ENCODE measurements at places on chromosomes 1 and 21. TPM values are rescaled to one million over a fixed set of nuclear protein-coding genes. Genes with fewer than 3 reads are reported as not detected.

Gene IFT25
- total RNA-seq = 17.9 TPM

- DNase-seq = peak; percentile 56
Measured at GRCh38 chr1:28329395-28330153, 734 bp downstream of the MED18 start.

DNA sequence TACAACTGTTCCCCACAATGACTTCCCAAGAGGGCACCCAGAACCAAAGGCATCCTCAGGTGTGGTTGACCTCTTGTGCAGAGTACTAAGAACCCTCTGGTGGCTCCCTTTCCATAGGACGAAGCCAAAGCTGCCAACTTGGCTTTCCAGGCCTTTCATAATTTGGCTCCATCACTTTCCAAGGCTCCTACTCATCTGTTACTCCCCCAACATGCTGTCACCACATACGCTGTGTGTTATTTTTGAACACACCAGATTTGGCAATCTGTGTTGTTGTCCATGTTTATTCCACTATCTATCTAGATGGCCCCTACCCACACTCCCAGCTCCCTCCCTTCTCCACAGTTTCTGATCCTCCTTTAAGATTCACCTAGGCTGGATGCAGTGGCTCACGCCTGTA is 10.2 kb upstream of the NKAIN1 start:
- no peak for DNase-seq

DNA sequence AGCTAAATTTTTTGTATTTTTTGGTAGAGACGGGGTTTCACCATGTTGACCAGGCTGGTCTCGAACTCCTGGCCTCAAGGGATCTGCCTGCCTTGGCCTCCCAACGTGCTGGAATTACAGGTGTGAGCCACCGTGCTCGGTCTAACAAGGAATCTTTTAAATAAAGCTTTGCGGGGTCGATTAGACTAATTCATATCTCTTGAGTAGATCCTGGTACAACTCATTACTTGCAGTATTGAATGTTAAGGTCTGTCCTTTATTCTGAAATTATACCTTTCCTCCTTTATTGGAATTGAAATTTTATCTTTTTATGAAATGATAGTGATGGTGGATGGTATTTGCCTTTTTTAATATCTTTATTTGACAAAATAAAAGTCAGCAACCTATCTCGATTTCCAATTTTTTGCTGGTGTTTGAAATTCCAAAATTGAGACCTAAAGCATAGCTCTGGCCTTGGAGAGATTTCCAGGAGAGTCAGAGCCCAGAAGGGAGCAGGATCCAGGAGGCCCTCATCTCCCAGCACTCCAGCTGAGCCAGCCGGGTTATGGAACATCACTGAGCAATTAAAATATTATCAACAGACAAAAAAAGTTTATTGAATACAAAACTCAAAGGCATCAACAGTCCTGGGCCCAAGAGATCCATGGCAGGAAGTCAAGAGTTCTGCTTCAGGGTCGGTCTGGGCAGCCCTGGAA is 4.7 kb downstream of the S100A2 start:
- DNase-seq = no peak

Gene PTAFR
- total RNA-seq = 2.4 TPM

- DNase-seq = no peak
Measured at GRCh38 chr1:213657879-213658278, 329.9 kb upstream of the PROX1 start.

Gene THEM5
- total RNA-seq = not detected

Gene SPRR4
- total RNA-seq = not detected

Gene DYRK1A
- 62.0 TPM for total RNA-seq

DNA sequence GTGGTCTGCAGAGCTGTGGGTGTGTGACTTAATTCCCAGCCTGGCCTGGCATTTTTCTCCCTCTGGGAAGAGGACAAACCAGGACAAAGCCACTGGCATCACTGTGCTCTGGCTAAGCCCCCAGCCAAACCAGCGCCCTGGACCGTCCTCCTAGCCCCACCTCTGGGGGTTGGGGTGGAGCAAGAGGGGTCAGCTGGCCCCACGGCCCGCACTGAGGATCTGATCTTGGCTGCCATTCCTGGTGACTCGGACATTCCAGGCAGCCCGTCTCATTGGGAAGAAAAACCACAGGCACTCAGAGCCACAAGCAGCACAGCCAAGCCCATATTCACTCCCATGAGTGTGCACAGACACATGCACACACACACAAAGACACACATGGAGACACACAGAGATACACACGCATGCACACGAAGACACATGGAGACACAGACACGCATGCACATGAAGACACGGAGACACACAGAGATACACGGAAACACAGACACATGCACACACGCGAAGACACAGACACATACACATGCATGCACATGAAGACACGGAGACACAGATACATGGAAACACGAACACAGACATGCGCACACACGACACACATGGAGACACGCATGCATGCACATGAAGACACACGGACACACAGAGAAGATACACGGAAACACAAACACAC is 2.3 kb upstream of the MXRA8 start:
- DNase-seq = peak; percentile 61

- no peak for DNase-seq
Measured at GRCh38 chr1:203524824-203525223, 30.9 kb downstream of the OPTC start.

Gene SLC6A17
- total RNA-seq = 0.06 TPM

Gene SESN2
- total RNA-seq = 40.3 TPM

Gene RGS18
- 1.7 TPM for total RNA-seq

Gene NHLH1
- total RNA-seq = not detected

Gene SH3D21
- 30.6 TPM for total RNA-seq

GRCh38 chr21:45588086-45588825 is 46.0 kb upstream of the SLC19A1 start:
- DNase-seq = no peak

DNA sequence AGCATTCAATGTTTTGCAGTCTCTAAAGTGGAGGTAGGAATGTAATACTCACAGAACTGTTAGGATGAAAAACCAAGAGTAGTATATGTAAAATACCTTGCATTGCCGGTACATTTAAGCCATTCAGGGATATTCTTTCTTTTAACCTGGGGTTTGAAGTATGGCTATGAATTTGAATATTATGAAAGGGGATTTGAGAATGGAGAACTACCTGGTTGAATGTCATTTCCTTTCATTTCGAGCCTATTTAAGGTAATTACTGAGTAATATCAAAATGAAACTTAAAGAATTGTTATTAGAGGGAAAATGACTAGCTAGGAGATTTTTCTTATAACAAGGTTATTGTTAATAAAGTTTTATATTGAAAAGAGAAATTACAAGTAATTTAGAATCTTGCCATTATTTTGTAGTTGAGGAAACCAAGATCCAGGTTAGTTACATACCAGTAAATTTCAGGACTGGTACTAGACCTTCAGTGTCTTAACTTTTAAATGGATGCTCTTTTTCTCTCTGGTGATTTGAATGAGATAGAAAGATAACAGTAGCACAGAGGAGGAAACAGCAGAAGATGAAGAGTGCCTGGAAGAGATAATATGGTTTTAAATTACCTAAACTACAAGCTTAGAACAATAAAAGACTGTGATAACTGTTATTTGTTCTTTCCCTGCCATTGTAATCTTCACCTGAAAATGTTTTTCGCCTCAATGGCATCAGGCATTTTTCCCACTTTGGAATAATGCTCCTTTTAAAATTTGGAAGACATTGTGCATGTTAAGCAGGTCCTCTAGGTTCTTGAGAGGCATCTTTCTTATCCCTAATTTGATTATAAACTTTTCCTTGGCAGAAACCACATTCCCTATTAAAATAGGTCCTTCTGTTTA is 103.2 kb downstream of the PKN2 start:
- no peak for DNase-seq

DNA sequence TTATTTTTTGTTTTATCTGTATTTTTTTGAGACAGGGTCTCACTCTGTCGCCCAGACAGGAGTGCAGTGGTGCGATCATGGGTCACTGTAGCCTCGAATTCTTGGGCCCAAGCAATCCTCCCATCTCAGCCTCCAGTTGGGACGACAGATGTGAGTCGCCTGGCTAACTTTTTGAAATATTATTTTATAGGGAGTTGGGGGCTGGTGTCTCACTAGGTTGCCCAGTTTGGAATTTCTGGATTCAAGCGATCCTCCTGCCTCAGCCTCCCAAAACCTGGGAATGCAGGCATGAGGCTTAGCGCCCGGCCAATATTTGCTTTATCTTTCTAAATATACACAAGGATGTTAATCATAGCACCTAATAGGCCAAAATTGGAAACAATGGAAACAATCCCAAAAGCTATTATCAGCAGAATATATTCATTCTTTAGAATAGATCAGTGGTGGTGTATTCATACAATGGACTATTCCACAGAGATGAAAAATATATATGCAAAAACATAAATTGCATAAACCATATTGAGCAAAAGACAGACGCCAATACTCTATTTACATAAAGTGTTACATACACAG is 55.9 kb downstream of the DAP3 start:
- DNase-seq = no peak

- peak; percentile 82 for DNase-seq
Measured at GRCh38 chr21:42258150-42258884, 39.4 kb downstream of the ABCG1 start.

- DNase-seq = no peak
Measured at GRCh38 chr1:109845658-109846057, 65.0 kb upstream of the CSF1 start.

GRCh38 chr1:59136541-59137275 is 160.2 kb upstream of the FGGY start:
- no peak for DNase-seq

Gene DNAJC6
- total RNA-seq = 3.1 TPM

DNA sequence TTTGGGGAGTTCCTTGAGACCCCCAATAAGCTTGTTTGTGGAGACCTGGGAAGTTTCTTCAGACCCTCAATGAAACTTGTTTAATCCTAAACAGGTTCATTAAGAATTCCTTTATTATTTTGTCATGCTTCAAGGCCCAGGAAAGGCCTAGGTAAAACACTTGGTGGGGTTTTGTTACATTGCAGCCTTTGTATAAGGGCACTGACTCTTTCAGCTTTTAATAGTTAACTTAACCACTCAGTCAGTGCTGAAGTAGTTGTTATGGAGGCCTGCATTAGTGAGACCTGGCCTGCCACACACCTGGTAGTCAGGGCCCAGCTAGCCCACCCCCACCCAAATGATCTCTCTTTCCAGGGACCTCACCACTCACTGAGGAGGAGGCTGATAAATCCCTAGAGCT is 103.7 kb downstream of the FCRL5 start:
- DNase-seq = no peak

- DNase-seq = no peak
Measured at GRCh38 chr1:147600119-147601111, 59.1 kb downstream of the BCL9 start.

Gene ANGPTL1
- total RNA-seq = 2.5 TPM

Gene F3
- total RNA-seq = 44.4 TPM

GRCh38 chr1:30742963-30743559 is 14.5 kb downstream of the LAPTM5 start:
- no peak for DNase-seq

Gene CLCNKB
- not detected for total RNA-seq

DNA sequence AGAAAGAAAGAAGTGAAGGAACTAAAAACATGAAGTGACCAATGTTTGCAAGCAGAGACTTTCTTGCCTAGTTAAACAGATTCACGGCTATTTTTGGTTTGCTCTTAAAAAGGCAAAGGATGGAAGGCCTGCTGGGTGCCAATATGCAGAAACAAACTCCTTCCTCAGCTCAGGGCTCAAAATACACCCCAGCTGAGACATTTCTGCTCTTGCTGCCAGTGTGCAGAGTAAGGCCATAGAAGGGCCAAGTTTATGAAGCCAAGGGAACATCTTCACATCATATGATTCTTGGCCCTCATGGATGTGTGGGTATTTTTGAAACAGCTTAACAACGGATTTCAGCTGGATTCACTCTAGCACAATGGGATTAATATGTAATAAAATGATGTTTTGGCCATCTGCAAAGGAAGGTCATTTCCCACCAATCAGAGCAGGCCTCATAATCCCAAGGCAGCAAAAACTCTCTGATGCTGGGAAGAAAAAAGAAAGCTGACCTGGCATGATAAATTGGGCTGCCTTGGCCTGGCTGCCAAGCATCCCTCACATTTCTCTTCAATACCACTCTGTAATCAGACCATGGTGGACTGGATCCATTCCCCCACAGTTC is 70.7 kb downstream of the CAPZB start:
- peak; percentile 53 for DNase-seq

Gene ERICH3
- total RNA-seq = 0.11 TPM

GRCh38 chr1:57959531-57960241 is 535.8 kb upstream of the DAB1 start:
- no peak for DNase-seq

Gene PLA2G2C
- not detected for total RNA-seq

All from left colon (tissue), 2 donors.